Stimulated activated CD4-positive, alpha-beta T cell treated with anti-CD3 and anti-CD28 coated beads, Interleukin-2, amount 100 ng/mL, for 24 hours (primary cell): ENCODE measurements at places on chromosomes 2 and 18.
A peak's percentile ranks its signal among the peaks of the same experiment; 100 is the strongest.

DNA sequence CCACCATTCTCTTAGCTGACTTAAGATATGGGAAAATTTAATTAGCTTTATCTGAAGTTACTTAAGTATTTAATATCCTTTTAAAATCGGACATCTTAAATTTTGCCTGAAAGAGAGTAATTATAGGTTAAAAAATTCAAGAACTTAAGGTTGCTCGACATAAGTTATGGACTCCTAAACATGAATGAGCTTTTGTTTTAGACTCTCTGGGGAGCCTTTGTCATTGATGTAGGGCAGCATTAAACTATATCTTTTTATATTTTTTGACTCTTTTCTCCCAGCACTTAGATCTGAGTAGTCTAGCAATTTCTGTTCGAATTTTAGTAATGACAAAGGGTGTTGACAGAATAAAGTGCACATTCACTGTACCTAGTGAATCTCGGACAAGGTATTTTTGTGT is 4.7 kb downstream of the PHLPP1 start:
- DNase-seq: no peak

DNA sequence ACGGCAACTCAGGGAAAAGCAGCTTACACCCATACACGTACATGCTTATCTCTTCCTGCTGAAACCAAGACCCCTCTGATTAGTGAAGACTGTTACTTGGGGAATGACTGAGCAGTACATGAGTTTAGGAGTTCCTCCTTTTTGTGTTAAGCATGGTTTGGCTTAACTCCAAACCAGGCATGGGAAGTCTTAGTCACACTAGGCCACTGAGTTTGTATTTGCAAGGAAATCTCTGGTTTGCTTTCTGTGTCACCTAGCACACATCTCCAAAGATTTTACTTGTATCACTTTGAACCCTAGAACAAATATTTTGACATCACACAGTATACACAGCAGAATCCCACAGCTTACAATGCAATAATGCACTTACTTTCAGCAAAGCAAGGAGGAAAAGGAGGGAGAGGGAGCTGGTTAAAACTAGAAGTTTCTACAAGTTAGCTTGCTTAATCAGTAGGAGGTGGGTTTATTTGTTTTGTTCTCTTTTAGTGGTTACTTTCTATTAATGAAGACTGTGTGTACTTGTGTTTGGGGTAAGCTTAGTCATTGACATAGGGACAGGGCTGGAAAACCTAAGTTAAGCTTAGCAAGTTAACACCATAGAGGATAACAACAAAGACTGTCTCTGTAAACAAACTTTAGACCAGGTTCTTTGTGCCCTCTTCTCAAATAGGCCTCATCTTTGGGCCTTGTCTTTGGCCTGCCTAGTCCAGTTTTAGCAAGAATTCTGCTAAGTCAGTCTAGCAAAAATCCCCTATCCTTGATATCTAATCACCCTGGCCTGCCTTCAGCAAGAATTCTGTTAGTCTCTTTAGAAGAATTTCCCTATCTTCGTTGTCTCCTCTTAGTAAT is 219.4 kb downstream of the MREG start:
- no peak for DNase-seq

DNA sequence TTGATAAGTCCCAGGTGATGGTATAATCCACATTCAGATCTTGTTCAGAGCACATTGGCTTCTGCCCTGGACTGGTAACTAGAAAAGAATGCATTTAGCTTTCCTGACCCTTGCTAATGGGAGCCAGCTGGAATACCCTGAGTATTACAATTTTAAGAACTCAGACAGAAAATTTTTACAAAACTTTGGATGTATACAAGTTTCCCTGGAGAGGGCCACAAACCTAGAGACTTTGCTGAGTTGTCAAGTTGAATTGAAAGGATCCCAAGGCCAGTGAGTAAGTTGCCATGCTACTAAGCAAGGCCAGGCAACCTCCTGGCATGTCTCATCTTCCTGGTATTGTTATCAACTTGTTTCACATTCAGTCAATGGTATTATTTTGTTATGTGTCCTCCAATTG is 20.0 kb upstream of the NABP1 start:
- DNase-seq: no peak

- DNase-seq: no peak
These were observed 160.2 kb downstream of the GBX2 start for GRCh38 chr2:236008006-236008405.

GRCh38 chr2:145344076-145344724 is 824.3 kb upstream of the ZEB2 start:
- no peak for DNase-seq

GRCh38 chr2:216535454-216535995 is 36.9 kb downstream of the RPL37A start:
- DNase-seq: no peak

DNA sequence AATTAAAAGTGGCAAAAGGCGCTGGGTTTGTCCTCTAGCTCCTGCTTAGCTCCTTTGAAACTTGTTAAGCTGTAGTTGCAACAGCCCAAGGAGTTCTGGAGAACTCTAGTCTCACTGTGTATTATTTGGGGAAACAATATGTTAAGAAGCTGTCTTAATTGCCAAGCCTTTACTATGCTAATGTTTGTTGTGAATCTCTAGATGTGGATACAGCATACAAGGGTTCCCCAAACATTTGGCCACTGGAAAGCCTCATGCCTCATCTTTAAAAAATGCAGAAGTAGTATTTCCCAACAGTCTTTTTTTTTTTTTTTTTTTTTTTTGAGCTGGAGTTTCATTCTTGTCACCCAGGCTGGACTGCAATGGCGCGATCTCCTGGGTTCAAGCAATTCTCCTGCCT is 236.7 kb downstream of the PRKCE start:
- DNase-seq: no peak

DNA sequence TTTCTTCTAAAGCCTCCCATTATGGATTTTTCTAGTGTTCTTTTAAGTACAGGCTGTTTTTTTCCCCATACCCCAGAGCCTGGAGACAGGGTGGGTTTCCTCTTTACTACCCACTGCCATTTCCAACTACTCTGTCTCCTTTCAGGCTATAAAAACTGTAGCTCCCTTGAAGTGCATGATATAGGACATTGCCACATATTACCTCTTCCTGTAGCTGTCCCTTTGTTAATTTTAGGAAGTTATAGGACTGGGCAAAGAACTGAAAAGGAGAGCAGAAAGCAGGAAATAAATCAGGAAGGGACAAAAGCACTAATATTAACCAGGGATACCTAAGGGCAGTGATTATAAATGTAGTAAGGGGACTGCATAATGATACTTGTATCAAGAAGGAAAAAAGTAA is 54.1 kb downstream of the VIL1 start:
- DNase-seq: no peak

DNA sequence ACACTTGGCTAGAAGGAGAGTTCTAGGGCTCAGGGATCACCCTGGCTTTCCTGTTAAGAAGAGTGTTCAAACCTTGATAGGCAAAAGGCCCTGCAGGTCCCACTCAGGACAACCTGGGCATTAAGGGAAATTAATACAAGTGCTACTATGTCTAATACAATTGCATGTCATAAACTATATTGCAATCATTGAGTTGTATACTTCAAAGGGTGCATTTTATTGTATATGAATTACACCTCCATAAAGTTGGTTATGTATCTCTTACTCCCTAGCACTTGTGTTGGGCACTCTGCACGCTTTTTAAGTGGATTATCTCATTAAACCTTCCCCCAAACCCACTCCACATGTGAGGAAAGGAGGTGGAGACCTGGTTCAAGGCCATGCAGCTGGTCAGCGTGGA is 172.1 kb upstream of the GLI2 start:
- DNase-seq: no peak

DNA sequence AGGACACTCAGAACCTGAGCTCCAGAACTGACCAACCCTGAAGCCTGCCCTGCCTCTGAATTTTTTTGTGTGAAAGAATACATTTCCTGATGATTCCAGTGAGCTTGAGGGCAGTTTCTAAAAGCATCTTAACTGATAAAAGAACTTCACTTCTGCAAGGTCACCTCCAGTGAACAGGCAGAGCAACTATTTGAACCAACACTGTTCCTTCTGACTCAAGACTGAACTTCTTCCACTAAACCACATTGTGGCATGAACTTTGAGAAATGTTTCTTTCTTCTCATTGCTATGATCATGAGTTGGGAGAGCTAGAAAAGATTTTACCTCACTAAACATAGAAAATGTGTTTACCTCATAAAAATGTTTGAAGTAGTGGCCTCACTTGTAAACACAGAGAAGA is 83.8 kb upstream of the SERTAD2 start:
- no peak for DNase-seq

- no peak for DNase-seq
These were observed 80.1 kb upstream of the ARL5A start for GRCh38 chr2:151908204-151908882.

GRCh38 chr2:39437522-39438296 is 624 bp upstream of the MAP4K3 start:
- DNase-seq: peak; percentile 43

- no peak for DNase-seq
These were observed 276.9 kb downstream of the PTPRM start for GRCh38 chr18:7844017-7844416.

DNA sequence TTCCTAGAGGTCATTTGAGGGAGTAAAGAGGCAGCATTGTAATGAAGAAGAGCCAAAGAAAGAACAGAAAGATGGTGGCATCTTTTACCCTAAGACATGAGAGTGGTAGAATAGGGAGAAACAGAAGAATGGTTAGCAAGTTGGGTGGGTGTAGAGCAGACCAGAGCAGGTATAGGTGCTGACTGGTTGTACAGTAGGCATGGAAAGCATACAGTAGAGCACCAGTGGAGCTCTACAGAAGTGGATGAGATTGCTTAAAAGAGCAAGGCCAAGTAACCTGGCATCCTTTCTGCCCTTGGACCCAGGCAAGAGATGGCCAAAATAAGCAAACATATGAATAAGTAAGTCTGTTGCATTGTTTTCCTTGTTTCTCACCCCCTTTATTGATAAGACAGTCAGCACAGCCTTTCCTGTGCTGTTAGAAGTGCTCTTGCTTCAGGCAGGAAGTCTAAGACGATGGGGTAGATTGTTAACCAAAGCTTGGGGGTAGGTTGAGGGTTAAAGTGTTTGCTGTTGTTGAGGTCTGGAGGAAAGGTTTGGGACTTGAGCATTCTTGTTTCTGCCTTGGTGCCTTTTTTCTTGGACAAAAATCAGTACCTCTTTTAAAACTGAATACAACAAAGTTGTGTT is 76.9 kb downstream of the DIS3L2 start:
- no peak for DNase-seq

DNA sequence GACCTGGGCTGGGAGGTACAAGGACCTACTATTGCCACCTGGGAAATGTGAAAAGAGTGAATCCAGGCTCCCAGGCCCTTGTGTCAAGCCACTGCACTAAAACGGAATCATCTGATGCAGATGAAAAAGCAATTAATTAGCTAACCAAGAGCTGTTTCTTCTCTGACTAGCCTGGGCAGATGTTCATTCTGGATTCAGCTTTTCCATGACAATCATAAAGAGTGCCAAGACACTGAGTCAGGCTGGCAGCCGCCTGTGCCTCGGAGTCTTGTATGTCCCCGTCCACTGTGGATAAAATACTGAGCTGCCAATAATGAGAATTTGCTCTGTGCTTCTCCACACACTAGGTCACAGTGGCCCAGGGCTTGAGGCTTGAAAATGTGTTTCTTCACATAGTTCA is 21.7 kb upstream of the LCLAT1 start:
- DNase-seq: no peak

DNA sequence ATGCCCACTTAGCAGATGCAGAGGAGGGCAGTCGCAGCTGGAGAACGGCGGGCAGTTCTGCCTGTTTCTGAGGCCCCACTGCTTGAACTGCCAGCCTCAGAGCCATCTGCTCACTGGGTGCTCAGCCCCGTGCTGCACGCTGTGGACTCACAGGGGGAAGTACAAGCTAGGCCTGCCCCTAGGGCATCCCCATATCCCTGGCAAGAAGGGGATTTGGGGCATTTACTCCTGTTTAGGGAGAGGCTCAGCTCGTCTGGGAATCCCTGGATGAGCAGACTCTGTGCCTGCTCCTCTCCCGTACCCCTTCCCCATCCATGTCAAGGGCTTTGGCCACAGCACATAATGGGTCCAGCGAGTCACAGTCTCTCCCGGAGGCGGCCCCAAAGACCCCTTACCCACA is 169.8 kb upstream of the PKDCC start:
- no peak for DNase-seq

DNA sequence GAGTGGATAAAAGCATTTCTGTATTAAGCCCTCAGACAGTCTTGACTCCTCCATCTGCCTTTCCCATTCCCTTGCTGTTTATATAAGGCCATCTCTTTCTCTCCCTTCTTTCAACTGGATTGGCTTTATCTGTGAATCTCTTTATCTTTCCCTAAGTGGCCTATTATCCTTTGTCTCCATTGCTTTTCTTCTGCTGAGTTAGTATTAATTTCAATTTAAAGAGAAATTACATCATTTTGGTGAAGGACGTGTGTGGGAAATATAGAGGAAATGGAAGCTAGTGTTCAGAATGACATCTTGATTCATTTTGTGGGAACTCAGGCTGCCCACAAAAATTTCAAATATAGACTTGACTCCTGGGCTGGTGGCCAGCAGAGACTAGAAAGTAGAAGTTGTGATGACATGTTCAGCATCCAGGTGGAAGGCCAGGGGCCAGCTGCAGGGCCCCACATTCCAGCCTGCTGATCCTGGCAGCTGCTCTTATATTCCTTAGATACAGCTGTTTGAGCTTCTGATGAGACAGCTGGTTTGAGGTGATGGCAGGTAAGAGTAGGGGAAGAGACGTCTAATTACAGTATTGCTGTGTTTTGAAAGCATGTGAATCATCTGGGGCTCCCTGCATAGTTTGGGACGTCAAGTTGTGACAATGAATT is 52.3 kb downstream of the DIS3L2 start:
- DNase-seq: no peak

DNA sequence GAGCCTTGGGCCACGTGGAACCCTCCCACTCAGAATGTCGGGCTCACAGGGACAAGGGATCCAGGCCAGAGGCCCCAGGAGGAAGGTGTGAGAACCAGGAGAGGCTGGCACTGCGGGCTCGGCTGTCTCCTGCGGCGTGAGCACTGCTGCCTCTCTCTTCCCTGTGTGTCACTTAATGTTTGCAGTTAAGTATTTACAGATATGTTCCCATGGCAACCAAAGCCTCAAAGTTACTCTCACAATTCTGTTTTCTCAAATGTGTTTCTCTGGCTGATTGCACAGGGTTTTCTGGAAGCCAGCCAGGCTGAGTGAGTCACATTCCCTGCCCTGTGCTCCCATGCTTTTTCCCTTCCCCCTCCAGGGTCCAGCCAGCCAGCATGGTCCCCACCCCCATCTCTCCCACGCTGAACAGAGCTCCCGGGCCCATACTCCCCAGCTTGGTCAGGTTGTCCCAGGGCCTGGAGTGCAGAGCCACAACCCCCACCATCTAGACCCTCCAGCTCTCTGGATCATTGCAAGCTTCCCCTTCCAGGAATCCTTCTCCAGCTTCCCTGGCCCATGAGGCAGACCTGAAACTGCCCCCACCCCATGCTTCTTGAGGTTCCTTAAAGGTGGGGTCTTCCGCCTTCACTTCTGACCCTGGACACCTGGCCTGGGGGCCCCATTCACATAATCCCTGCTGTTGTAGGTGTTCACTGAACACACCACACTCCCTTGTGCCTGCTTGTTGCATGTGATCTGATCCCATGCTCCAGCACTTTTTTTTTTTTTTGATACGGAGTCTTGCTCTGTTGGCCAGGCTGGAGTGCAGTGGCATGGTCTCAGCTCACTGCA is 265.9 kb downstream of the CELF4 start:
- no peak for DNase-seq
